ENCODE measurements at places on chromosomes 3 and 15.

DNA sequence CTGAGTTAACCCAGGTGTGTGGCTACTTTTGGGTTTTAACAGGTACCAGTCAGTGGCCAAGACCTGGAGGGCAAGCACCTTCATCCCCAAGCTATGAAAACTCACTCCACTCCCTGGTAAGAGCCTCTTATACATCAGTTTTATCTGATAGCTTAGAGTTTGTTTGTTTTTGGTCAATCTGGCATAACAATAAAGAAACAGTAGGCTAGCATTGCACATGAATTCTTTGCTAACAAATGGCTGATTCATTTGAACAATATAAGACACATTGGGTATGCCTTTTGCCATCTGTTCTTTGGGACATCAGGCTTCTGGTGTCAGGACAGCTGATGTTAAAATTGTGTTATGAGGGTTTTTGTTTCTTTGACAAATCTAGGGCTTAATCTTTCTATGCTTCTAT lies 125.0 kb upstream of the CGNL1 start:
- DNase-seq = no peak

GRCh38 chr3:159200176-159200575 lies 398.3 kb downstream of the MFSD1 start:
- DNase-seq = no peak

- DNase-seq = no peak
These were observed 62.5 kb upstream of the SKOR1 start for GRCh38 chr15:67762610-67763368.

- no peak for DNase-seq
These were observed 480.7 kb downstream of the MAGI1 start for GRCh38 chr3:65557899-65558564.

DNA sequence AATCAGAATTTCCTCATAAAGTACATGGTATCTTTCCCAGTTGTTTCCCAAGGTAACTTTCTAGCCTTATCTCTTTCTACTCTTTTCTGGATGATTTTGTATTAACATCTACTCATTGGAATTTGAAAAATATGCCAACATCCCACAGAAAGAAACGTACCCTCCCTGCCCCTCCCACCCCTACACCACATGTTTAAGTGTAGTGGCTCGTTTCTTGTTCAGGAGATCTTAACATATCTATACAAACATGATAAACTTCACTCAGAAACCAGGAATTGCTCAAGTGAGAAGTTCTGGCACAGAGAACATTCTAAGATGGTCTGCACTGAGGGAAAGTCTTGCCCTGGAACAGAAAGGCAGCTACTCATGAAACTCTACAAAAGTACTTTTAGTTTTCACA lies 404.7 kb downstream of the SOX2 start:
- DNase-seq = no peak

DNA sequence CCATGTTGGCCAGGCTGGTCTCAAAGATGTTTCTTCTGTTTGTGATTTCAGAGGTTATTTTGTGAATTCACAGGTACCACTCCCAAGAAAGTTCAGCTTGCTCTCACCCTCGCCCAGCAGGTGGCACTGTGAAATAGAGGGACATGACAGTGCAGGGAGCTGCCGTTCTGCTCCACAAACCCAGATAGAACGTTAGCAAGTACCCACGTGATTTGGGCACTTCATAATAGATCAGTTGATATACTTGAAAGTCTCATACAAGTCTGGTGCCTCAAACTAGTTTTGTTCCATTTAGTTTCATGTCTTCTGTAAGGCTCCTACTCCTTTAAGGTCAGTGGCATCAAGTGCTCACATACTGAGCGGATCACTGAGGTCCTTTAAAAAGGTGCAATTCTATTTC lies 45.5 kb downstream of the FILIP1L start:
- peak; percentile 60 for DNase-seq

DNA sequence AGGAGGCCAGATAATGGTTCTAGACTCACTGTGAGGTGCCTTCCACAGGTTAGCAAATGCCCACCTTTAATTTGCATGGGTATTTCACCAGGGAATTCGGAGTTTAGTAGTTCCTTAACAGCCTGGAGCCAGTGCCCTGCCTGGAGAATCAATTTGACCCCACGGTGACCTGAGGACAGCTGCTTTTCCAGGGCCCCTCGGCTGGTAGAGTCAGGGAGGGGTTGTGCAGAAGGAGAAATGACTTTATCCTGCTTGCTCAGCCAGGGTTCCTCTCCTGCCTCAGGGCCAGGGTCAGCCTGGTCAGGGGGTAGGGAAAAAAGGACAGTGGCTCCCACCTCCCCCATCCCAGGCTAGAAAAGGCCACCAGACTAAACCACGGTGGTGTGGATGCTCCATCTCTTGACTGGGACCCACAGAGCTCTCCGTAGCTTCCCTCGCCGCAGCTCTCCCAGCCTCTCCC lies 12.0 kb downstream of the DLL4 start:
- DNase-seq = no peak

DNA sequence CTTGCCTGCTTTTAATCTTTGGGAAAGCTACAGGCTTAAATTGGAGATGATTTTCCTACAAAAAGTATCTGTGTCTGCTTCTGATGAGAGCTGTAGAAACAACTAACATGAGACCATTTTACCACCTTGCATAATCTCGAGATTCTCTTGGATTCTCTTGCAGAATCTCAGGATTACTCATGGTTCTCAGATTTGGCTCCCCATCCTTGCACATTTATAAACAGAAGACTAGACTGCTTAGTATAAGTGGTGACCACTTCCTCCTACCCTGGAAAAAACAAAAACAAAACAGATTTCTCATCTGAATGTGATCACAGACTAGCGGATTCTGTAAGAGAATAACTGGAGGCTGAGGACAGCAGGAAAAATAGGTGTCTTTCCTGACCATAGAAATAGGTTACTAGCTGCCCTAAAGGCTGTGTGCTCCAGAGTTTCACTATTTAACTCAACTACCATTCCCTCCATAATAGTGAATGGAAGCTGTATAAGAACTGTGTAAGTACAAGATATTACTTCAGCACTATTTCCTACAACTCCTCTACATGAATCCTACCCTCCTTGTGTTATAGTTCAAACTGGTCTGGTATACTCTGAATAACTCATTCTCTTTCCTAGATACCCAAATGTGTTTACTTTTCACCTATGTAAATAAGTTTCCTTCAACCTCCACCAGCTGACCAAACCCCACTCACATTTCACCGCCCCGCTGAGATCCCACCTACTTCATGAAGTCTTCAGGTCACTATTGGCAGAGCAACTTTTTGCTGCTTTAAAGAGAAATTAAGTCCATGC lies 122.2 kb upstream of the C2CD4B start:
- no peak for DNase-seq

GRCh38 chr3:171965067-171965712 lies 74.2 kb upstream of the FNDC3B start:
- no peak for DNase-seq

DNA sequence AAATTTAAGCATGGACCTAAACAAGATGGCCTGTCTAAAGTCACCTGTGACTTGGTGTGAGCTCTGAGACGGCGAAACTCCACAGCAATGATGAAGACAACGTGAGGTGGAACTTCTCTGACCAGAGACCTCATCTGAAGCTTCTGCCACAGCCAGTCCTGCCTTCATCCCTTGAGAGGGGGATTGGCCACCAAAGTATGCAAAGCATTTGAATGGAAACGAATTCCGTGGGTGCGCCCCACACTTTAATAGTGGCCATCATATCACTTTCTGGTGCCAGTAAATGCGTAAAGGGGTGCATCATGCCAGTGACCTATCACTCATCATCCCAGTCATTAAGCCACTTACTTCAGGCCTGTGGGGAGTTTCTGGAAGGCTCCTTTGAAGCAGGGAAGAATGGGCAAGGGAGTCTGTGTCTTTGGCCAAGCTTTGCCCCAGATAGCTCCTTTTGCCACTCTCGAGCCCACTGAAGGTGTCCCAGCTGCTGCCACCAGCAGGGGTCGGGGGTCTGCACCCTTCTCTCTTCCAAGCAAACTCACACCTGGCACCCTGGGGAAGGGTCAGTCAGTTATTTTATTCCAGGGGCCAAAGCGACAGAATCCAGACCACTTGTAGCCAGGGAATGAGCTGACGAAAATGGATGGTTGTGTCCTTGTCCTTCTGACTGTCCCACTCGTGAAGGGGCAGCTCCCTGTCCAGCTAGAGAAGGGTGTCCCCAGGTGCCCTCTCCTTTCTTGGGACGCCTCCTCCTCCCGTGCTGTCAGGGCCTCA lies 17.7 kb downstream of the MUC20 start:
- DNase-seq = no peak

DNA sequence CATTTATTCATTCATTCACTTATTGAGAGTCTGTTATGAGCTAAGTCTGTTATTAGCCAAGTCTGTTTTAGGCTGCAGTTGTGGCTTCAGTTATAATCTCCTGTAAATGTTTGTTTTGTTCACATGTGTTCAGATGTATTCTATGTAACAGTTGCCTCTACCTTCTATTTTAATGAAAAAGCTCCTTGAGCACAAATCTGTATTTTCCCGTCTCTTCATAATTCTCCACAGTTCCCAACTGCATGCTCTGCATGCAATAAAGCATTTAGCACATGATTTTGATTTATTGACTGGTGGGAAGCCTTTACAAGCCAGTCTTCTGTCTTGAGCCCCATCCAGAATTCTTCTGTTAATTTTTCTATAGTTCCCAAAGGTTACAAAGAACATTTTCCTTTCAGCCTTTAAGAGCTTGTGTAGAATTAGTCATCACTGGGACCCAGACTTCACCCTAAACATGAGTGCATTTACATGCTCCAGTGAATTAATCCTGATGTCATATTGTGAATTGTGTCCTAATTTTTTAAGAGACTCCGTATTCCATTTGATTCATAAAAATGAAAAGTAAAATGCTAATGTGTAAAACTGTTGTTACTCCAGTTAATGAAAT lies 122.3 kb upstream of the NR2E3 start:
- no peak for DNase-seq

DNA sequence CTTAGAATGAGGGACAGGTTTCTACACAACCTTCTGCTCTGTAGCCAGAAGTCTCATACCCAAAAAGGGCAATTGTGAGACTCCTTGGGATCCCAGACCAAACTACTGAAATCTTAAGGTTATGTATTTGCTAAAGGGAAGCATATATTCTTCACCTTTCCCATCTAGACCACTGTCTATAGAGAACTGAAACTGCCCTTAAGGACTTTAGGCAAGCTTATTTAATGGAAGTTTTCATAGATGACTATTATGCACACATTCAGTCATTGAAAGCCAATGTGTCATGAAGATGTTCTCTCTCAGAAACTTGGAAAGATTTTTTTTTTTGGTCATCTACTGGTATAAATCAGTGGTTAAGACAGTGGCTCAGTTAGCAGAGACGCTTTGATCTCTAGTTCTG lies 365.3 kb downstream of the MCTP2 start:
- DNase-seq = no peak

GRCh38 chr3:137765310-137766033 lies 1.4 kb downstream of the SOX14 start:
- DNase-seq = no peak

DNA sequence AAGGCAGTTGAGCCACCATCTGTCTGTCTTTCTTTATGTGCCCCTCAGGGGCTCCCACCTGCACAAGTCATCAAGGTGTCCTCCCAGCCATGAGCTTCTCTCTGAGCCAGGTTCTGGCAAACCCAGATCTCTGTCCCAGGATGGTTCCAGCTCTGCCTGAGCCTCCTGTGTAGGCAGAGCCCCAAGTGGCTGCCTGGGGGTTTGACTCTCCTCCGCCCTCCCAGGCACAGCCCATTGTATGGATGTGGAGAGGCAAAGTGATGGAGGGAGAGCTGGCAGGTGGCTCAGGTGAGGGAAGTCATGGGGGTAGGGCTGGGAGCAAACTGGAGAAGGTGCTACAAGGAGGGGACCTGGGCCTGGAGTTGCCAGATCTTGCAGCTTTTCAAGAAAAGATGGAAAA lies 56.9 kb downstream of the GRIP2 start:
- no peak for DNase-seq

DNA sequence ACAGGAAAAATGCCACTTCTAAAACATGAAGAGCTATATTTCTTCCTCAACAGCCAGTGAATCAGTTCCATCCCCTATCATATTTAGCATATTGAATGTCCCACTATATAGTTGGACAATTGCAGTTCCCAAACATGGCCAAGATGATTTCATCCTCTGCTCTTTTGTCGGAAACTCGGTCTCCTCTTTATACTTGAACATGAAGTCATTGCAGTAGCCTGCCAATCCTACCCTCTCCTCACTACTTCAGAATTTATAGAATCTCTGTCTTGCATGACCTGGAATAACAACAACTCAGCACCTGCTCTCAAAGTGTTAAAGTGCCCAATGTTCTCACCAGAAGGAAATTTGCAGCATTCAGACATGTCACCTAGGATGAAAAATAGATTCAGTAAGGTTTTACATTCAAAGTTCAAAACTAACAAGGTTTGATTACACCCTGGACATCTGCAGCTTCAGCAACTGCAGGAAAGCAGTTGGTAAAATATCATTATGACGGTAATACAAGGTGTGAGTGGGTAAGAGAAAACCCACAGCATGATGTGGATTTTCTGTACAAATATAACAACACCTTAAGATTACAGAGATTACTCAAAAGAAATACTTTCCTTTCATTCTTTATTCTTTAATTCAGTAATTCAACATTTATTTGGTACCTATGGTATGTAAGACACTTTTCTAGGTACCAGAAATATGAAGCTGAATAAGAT lies 52.5 kb downstream of the TP63 start:
- DNase-seq = no peak

DNA sequence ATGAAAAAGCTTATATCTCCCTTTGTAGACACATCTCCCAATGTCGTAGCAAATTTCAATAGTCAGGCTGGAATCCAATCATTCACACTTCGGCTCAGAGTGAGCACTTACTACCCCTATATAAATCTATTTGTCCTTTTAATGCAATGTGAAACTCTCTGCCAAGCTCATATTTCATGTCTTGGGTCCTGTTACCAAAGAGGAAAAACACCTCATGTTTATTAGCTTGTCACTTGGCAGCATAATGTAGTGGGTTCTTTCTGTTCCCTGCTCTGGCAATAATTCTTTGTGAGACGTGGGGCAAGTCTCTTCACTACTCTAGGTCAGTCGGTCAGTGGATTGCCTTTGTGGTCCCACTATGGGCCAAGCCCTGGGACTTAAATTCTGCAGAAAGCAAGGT lies 107.1 kb downstream of the SRGAP3 start:
- no peak for DNase-seq

DNA sequence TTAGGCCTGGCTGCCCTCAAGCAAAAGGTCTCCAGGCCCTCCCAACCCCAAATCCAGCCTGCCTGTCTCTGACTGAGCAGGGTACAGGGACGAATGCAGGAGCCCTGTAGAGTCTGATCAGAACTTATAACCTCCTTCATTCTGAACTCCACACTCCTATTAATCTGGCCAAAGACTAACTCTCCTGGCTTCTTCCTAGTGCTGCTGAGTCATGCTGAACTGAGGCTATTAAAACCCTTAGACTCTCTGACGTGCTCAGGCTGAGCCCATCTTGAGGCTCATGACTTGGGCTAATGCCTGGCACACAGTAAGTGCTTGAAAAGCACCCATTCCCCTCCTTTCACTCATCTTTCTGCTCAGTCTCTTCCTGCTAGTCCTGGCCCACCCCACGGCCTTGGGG lies 81.9 kb downstream of the NUP210 start:
- DNase-seq = no peak

GRCh38 chr15:71225851-71226250 lies 110.6 kb downstream of the THSD4 start:
- no peak for DNase-seq

Data from stimulated activated effector memory CD8-positive, alpha-beta T cell treated with anti-CD3 and anti-CD28 coated beads, Interleukin-12 subunit alpha, Interleukin-12 subunit beta, amount 100 ng/mL, for 72 hours (primary cell).